ENCODE measurements at places on chromosomes 5 and 9.

DNA sequence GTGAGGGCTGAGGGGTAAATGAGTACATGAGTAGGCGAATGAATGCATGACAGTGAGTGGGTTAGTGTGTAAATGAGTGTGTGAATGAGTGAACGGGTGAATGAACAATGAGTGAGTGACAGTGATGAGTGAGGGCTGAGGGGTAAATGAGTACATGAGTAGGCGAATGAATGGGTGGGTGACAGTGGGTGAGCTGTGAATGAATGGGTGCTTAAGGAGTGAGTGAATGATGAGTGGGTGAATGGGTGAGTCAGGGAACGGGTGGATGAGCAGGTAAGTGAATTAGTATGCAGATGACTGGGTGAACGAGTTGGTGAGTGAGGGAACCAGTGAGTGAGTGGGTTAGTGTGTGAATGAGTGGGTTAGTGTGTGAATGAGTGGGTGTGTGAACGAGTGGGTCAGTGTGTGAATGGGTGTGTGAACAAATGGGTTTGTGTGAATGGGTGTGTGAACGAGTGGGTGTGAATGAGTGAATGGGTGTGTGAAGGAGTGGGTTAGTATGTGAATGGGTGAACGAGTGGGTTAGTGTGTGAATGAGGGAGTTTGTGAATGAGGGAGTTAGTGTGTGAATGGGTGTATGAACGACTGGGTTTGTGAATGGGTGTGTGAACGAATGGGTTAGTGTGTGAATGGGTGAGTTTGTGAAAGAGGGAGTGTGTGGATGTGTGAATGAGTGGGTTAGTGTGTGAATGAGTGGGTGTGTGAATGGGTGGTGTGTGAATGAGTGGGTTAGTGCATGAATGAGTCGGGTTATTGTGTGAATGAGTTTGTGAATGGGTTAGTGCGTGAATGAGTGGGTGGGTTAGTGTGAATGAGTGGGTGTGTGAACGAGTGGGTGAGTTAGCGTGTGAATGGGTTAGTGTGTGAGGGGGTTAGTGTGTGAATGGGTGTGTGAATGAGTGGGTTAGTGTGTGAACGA, 32.9 kb downstream of the NKD2 start:
- DNase-seq, result no peak

- DNase-seq, result no peak
These were observed 104.6 kb downstream of the PRR16 start for GRCh38 chr5:120568711-120569110.

GRCh38 chr9:126488881-126489404, 124.8 kb upstream of the LMX1B start:
- no peak for DNase-seq

DNA sequence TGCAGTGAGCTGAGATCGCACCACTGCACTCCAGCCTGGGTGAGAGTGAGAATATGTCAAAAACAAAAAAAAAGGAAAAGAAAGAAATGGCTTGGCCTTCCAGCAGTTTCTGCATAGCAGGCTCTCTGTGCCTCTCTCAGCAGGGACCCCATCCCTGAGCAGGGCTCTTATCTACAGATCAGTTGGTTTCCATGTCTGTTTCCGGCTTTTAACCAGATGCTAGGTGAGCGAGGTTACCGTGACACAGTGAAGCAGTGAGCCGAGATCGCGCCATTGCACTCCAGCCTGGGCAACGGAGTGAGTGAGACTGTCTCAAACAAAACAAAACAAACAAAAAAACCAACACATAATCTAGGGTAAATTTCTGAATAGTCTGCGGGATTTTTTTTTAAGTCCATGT, 51.4 kb downstream of the COL5A1 start:
- DNase-seq, result no peak

- DNase-seq, result no peak
These were observed 30.1 kb downstream of the STXBP1 start for GRCh38 chr9:127642082-127642740.

DNA sequence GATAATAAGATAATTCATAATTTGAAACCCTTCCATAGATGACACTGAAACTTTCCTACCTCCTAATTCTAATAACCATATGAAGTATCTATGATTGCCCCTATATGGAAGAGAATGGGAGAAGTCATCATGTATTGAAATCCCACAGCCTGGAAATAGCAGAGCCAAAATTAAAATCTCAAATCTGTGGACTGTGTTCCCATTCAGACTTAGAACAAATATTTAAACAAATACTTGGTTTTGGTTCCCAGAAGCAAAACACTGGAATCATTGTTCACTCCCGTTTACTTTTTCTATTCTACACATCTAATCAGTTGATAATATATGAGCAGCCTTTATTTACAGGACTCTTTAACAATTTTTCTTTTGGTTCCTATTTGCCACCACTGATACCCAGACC, 92.6 kb upstream of the PTPRD start:
- no peak for DNase-seq

- no peak for DNase-seq
These were observed 182.4 kb upstream of the ADCY2 start for GRCh38 chr5:7213525-7213924.

GRCh38 chr9:89664010-89664409, 59.2 kb downstream of the GADD45G start:
- DNase-seq, result no peak

DNA sequence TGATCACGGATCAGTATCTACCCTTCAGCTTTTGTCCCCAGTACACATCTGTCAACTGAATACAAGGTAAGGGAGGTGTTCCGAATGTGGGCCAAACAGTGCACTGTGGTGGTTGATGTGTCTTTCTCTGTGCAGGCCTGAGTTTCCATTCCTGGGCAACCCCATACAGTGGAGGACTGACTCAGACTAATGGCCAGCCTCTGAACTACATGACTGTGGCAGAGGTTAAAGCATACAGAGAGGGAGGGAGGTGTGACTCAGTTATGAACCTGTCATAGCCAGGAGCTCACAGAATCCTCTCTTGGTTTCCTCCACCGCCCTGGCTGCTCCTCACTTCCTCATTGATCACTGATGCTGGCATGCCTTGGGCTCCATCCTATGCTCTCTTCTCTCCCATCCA, 136.4 kb upstream of the TAS2R1 start:
- no peak for DNase-seq

DNA sequence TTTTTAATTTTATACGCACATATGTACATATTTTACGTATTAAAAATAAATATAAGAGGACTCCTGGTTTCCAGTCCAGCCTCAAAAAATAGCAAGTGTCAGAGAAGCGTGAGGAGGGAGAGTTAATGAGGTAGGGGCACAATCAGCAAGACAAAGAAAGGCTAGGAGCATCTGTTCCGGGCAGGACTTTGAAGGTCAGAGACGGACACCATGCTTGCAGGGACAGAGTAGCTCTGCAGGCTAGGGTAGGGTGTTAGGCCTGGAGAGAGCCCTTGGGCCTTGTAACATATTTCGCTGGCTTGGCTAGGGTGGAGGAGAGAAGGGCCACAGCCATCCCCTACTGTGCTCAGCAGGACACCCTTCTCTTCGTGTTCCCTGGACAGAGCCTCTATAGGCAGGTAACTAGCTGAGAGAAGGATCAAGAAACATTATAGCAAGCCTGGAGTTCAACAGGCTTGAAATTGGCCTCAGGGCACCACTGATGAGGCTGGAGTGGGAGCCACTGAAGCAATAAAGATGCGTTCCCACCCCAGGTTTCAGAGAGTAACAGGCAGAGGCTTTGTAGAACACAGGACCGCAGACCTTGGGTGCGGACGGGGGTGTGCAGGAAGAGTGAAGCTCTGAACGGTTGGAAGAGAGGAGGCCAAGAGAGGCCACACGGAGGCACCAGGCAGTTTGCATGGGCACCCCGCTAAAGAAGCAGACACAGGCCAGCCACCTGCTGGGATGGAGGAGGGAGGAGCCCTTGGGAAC, 9.7 kb upstream of the IPPK start:
- DNase-seq, result no peak

DNA sequence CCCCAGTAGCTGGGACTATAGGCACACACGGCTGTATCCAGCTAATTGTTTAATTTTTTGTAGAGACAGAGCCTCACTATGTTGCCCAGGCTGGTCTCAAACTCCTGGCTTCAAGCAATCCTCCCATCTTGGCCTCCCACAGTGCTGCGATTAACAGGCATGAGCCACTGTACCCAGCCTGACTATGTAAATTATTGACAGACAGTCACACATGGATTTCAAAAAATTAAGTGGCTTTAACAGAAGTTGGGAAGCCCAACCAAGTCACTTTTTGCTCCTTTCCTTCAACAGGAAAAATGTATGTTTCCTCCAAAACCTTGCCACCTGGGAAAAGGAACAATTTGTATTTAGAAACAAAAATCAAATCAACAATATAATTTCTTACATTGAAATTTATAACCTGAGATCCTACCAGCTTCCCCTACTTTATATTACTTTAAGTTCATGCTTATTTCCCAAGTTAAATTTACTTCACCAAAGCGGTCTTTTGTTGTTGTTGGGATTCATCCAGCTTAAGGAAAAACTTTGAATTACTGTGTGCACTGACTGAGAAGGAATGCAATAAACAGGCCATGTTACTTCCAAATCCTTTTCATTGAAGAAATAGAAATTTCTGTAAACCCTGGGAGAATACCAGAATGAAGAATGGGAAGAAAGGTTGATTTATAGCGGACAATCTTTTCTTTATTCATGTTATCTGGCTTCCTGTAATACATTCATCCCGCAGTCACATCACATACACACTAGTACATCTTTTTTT, 8.6 kb downstream of the PCA3 start:
- DNase-seq, result no peak

- DNase-seq, result no peak
These were observed 94.9 kb upstream of the NR4A3 start for GRCh38 chr9:99726758-99727157.

DNA sequence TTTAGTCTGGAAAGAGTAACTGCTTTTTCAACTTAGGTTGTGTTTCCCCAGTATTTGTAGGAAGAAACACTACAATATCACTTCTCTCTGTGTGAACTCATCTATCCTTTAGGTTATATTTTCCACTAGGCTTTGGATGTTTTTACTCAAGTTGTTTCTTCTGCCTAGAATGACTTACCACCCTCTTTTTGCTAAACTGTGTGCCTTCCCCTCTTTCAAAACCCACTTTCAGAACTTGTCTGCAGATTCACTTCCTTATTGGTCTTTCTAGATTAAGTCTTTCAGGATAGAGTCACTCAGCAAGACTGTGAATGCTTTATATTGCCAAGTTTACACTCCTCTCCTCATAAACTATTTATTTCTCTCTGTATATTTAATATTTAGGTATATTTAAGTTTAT, 14.2 kb upstream of the CAST start:
- no peak for DNase-seq
